ENCODE measurements at places on chromosomes 7 and 10. TPM values are rescaled to one million over a fixed set of nuclear protein-coding genes. Genes with fewer than 3 reads are reported as not detected.

Gene NEUROD6
- not detected for total RNA-seq

Gene MLXIPL
- total RNA-seq = not detected

DNA sequence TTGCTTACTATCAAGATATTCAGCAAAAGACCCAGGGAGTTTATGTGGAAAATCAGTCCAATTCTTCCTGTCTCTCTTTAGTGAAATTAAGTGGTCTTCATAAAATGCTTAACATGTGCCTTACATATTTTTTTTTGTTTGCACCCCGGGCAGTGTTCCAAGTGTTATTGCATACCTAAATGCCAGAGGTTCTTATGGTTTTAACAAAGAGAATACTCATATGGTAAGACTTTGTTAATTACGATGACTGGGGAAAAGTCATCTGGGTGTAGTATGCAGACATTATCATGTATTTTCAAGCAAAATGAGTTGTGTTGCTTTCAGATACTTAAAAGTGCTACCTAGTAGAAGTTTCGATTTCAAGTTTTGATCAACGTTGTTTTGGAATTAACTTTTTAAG is 82.6 kb downstream of the PRKG1 start:
- peak; percentile 41 for DNase-seq

DNA sequence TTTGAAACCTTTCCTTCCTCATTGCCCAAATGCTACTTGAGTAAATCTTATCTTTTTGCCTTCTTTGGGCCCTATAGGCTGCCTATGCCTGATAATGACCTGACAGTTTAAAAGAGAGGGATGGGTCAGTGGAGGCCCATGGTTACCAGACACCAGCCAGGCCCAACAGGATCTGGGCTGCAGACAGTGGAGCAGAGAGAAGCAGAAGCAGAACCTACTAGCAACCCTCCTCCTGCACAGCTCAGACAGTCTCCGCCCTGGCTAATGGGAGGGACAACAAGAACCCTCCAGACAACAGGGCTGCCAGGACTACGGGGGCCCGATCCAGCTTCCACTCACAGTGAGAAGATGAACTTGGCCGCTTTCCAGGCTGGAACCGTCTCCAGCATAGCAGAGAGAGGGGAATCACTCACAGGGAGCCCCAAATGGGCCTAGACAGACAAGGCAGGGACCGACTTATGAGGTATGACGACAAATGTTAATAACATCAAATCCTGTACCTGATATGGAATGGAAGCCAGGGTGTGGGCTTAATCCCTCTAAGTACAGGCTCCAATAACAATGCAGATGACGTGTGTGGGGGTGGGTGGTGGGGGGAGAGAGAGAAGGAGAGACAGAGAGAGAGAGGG is 31.7 kb upstream of the DGKI start:
- DNase-seq = no peak

Gene CTAGE4
- total RNA-seq = 0.09 TPM

Gene CPA5
- not detected for total RNA-seq

Gene WNT8B
- total RNA-seq = not detected

Gene NME8
- total RNA-seq = not detected

GRCh38 chr7:24229481-24230226 is 54.3 kb upstream of the NPY start:
- DNase-seq = no peak

- peak; percentile 68 for DNase-seq
Observed at GRCh38 chr7:28296571-28297483, 115.5 kb upstream of the CREB5 start.

DNA sequence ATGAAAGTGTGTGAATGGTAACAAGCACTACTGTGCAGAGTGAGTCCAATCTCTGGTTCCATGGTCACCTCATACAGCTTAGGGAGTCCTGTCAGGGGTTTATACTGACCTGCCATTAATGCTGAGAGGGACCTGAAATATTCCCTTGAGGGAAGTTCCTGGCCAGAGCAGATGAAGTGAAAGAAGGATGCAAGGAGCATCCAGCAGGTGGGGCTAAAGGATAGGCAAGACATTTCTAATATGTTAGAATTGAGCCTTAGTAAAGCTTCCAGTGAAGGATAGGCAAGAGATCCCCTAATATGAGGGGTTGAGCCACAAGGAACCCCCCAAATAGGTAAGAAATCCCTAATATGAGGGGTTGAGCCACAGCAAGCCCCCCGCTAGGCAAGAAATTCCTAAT is 25.5 kb upstream of the FAM221A start:
- peak; percentile 23 for DNase-seq

DNA sequence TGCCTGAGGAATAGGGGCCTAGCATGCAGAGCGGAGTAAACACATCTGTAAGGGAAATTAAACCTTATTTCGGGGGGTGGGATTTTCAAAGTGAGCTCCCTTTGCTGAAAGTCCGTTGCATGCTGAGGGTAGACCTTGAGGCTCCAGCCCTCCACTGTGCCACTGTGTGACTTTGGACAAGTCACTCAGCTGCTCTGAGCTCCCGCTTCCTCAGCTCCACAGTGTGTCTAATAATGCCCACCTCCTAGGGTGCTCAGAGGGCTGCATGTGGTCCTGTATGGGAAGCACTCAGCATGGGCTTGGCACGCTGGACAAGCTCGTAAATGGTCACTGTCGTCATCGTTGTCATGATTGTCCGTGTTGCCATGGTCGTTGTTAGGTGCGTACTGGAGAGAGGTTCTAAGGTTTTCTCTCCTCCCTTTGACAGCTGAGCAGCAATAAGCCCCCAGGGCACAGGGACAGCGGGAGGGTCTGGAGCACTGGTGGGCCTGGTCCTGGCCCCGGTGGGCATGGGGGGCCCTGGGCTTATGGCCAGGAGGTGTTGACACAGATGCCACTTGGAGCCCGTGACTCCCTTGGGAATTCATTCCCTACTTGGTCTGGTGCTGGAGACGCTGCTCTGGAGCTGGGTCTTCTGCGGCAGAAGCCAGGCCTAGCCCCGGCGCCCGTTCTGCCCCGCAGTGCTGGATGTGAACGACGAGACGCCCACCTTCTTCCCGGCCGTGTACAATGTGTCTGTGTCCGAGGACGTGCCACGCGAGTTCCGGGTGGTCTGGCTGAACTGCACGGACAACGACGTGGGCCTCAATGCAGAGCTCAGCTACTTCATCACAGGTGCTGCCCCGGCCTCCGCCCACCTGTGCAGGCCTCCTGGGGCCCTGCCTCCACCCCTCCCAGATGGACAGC is 13.1 kb downstream of the C10orf105 start:
- DNase-seq = no peak

- DNase-seq = no peak
Observed at GRCh38 chr7:94912085-94912484, 4.7 kb downstream of the PPP1R9A start.

Gene GRID2IP
- 0.09 TPM for total RNA-seq

DNA sequence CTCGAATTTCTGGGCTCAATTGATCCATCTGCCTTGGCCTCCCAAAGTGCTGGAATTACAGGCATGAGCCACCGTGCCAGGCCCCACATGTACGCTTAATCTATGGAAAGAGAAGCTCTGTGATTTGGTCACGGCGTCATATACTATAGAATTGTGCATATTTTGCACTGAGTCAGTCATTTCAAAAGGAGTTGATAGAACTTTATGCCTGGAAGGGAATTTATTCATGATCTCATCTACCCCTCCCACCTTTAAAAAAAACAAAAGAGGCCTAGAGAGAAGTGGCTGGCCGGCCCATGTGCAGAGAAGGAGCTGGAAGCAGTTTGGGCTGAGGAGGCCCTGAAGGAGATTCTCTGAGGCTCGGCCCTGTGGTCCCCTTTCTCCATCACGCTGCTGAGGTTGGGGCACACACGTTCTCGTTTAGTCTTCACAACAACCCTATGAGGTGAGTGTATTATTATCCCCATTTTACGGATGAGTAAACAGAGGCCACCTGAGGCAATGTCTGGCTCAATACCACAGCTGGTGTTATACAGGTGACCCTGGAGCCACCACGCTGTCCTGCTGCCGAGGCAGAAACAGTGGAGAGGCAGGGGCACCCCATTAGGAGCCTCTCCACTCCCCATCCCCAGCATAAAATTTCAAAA is 47.2 kb upstream of the ZRANB1 start:
- DNase-seq = no peak

Gene SPDYE9
- total RNA-seq = not detected

Gene AGR2
- not detected for total RNA-seq

Gene UNCX
- not detected for total RNA-seq

Gene ADAM12
- total RNA-seq = 59.9 TPM

DNA sequence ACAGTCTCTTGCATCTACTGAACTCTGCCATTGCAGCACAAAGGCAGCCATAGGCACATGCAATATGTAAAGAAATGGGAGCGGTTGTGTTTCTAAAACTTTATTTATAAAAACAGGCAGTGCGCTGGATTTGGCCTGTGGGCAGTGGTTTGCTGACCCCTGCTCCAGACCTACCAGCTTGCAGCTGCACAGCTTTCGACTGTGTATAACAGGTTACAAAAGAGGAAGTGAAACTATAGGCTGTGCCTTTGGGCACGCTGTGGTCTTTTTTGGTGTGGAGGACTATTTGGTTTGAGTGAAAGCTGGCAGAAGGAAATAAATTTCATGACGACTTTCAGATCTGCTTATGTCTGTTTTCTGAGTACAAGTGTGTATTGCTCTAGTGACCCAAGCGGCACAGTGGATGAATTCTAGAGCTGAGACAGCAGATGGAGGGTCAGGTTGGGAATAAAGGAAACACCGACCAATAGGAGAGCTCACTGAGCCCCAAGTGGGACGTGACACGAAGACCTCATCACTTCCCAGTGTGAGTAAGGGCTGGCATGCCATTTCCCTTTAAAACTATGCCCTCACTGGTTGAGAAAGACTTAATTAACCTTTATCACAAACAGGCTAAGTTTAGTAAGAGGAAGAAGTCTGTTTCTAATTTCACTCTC is 152.7 kb downstream of the ANK3 start:
- peak; percentile 21 for DNase-seq

DNA sequence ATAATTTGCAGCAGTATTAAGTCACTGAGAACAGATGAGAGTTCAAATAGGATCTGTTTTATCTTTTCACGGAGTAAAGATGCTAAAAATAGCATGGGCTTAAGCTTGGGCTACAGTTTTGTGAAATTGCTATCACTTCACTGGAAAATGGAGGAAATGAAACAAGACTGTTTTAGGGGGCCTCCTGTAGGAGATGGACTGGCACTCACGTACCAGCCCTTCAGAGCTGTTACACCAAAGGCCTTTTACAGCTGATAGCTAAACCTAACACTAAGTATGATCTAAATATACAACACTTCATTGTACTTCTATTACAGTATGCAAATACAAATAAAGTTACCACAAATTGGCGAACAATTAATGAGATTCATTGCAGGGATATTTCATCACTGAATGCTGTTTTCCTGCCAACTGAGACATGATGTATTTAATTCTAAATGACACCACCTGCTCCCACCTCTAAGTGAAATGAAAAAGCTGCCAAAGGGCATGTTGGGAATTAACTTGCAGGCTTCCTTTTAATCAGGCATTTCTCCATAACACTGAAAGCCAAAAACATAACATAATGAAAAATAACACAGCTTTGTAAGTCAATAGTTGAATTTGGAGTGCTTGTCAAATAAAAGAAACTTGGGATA is 304.5 kb upstream of the LRRN3 start:
- DNase-seq = no peak

DNA sequence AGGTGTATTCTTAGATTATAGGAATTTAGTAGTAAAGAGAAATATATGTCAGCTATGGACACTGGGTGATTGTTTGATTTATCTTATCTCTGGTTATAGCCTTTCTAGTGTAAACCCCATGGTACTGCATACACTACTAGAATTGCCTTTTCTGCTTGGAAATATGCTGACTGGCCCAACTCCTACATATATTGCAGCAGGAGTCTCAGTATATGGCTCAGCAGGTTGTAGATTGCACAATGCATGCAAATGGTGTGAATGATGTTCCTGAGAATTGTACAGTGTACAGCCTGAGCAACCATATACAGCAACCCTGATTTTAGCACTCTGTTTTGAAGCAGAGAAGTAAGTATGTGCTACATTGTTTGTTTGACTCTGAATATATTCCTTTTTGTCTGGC is 153.4 kb upstream of the NPY start:
- no peak for DNase-seq

Data from Daoy (cell line).